Mesenteric fat pad (tissue), 1 donor: ENCODE measurements at places on chromosomes 1 and 21. TPM values are rescaled to one million over a fixed set of nuclear protein-coding genes. Genes with fewer than 3 reads are reported as not detected.

Gene KMO
- 3.2 TPM for total RNA-seq

Gene KPNA6
- 73.7 TPM for total RNA-seq

Gene ADAMTSL4
- 76.4 TPM for total RNA-seq

Gene DIPK1A
- total RNA-seq, result 25.9 TPM

Gene ANKRD35
- total RNA-seq, result 4.3 TPM

Gene UBE4B
- total RNA-seq, result 39.8 TPM

Gene HMGCS2
- 0.71 TPM for total RNA-seq

Gene MAN1C1
- 21.9 TPM for total RNA-seq

DNA sequence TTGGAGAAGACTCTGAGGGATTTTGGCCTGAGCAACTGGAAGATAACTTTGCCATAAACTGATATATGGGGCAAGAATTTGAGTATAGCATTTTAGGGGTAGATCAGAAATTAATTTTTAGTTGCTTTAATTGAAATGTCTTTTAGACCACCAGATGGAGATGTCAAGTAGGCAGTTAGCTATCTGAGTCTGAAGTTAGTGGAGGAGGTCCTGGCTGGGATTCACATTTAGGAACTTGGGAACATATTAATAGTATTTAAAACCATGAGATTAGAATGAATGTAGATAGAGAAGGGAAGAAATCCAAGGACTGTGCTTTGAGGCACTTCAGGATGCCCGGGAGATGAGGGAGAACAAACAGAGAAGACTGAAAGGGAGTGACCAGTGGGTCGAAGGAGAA lies 32.6 kb downstream of the SLC44A3 start:
- DNase-seq, result no peak

- DNase-seq, result peak; percentile 41
These were observed 251.0 kb downstream of the PTPRU start for GRCh38 chr1:29487291-29487690.

DNA sequence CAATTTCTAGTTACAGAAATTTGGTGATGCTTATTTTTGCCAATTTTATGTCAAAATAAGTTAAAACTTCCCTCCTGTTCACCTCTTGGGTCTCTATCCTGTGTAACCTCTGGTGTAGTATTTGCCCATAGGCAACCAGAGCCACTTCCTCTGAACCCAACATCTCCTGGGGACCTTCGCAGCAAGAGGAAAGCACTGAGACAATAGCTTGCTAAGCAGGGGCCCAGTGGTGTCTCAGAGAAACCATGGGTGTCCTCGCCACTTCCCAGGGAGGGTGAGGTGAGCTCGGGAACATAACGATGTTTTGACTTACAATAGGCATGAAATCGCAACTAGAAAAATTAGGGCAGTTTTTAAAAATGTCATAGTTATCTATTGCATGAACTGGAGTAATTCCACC lies 56.4 kb upstream of the SCCPDH start:
- no peak for DNase-seq

GRCh38 chr1:36858553-36858952 lies 175.8 kb downstream of the GRIK3 start:
- no peak for DNase-seq

GRCh38 chr1:161158316-161159010 lies 837 bp upstream of the USP21 start:
- DNase-seq, result no peak

- no peak for DNase-seq
These were observed 21.2 kb upstream of the ADAM30 start for GRCh38 chr1:119917304-119918055.

GRCh38 chr1:41844255-41844654 lies 74.5 kb downstream of the HIVEP3 start:
- no peak for DNase-seq

DNA sequence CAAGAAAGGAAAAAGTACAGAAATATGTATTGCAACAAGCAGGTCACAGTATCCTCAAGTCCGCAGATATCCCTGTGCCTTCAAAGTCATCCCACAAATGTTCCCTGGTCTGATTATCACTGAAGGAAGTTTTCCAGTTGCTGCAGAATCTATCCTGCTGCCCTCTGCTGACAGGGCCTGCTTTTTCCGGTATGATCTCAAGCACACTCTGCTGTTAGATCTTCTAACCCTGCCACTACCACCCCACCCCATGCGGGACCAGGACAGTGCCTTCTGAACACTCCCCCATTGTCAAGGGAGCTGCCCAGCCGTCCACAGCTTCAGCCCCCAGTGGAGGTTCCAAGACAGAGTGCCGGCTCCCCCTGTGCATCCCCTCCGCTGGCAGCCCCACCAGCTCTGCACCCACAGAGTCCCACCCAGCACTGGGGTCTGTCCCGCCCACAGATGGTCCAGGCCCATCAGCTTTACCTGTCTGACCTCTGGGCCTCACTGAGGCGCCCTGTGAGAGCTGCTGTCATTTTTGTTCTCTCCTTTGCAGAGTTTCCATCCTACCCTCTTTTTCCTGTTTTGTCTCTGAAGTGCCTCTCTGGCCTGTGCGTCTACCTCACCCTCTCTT lies 27.9 kb downstream of the FAM163A start:
- DNase-seq, result no peak

DNA sequence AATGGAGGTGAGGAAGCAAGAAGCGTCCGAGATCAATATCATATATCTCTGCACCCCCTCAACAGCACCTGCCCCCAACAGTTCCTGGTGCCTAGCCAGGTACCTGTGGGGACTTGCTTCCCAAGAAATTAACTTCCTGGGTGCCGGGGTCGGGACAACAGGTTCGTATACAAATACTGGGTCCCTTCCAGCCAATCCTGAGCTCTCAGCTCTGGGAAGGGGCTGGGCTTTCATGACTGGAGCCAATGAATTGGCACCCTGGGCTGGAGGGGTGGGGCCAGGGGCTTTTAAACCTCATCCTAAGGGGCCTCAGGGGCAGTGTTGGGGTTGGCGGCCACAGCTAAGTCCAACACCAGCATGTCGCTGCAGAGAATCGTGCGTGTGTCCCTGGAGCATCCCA lies at the start of gene PADI3:
PADI3 (plus strand) TSS at position 318 of the 400 bp plus-strand sequence; CDS start at position 358, 40 bp downstream.
- no peak for DNase-seq

DNA sequence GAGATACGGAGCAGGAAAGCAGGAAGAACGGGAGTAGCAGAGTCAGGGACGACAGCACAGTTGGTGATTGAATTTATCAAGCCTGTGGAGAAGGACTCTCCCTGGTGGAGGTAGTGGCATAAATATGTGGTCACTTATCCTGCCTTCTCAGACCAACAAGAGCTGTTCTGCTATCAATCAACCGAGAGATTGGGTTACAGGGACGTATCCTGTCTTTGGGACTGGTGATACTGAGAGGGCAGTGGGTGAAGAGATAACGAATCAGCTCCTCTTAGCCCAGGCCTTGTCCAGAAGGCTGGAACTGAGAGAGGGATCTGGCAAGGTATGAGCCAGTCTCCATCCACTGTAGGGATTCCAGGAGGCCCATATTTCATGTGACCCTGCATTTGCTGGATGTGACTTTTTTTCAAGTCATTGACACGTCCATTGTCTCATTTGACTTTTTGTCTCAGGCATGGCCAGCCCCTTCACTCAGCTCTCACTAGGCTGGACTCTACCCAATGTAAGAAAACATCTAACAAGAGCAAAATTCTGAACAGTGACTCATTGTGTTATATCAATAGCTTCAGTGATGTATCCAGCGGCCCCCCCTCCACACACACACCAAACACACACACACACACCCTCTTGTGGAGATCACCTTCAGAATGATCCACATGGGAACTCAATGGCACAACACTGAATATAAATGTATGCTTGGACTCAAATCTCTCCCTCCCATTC lies 11.3 kb downstream of the C1orf116 start:
- DNase-seq, result no peak

GRCh38 chr1:143497374-143497747 lies 474.4 kb downstream of the FAM72C start:
- no peak for DNase-seq

DNA sequence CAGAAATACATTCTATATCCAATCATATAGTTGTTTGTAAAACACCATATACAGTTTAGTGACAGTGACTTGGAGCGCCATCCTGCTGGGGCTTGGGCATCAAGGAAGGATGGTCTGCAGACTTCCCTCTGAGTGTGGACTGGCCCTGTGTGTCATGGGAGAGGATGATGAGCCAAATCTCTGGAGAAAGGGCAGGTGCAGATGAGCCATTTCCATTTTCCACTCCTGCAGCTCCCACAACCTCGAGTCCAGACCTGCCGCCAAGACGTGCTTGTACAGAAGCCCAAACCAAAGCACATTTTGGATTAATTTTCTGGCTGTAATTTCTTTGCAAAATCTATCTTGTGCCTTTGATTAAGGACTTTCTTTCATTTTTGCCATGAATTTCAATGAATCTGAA lies 48.3 kb upstream of the SLC22A15 start:
- DNase-seq, result no peak

DNA sequence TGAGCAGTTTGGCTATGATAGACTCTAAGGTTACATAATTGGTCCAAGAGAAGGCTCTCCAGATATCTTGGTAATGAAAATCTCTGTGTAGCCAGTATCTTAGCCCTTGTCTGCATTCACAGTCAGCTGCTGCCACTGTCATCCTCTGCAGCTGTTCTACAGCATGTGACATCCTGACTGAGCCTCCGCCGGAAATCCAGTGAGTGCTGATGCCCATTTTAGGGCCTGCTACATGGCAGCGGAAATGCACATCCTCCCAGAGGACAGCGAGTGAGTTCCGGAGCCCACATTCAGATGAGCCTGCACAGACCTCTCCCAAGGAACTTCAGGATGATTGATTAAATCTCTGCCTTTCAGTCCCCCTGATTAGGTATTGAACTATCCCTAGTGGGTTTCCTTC lies 237.1 kb downstream of the HHIPL2 start:
- DNase-seq, result no peak

- DNase-seq, result no peak
These were observed 54.3 kb upstream of the HNRNPU start for GRCh38 chr1:244918421-244919319.

DNA sequence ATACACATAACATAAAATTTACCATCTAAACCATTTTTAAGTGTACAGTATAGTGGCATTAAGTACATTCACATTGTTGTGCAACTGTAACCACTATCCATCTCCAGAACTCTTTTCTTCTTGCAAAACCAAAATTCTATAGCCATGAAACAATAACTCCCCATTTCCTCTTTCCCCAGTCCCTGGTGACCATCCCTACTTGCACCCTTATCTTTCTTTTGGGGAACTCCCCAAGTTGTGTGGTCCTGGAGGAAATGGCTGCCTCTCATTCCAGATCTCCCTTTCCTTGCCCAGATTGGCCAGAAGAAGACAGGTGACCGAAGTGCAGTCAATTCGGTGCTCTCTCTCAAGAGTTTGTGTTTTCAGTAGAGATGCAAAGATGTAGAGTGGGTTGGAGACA lies 389.6 kb upstream of the C1orf87 start:
- no peak for DNase-seq

- no peak for DNase-seq
These were observed at the start of gene CR1 for GRCh38 chr1:207495801-207496792. CR1 (plus strand) TSS chr1:207496157; CDS start chr1:207496268, 111 bp downstream.

GRCh38 chr1:42914092-42914627 lies 44.5 kb downstream of the SLC2A1 start:
- DNase-seq, result no peak

DNA sequence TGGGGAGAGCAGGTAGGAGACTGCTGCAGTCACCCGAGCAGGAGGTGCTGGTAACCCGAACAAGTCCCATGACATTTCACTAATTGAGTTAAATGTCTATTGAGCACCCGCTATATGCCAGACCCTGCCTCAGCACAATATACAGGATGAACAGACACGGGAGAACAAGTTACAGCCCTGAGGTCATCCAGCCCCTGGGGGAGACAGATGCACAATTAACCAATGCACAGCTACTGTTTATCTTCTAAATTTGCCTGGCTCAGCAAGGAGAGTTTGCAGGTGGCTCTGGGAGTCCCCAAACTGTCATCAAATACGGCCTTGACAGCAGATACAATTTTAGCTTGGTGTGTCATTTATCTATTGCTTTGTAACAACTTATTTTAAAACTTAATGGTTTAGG lies 18.1 kb downstream of the CITED4 start:
- no peak for DNase-seq

- DNase-seq, result no peak
These were observed 1882.4 kb downstream of the NCAM2 start for GRCh38 chr21:22880573-22880972.

- no peak for DNase-seq
These were observed 6.0 kb upstream of the DUSP10 start for GRCh38 chr1:221747839-221748238.

- no peak for DNase-seq
These were observed 73.1 kb downstream of the TNFSF4 start for GRCh38 chr1:173134029-173134428.

GRCh38 chr21:37877171-37877570 lies 39.1 kb downstream of the KCNJ6 start:
- no peak for DNase-seq

- DNase-seq, result no peak
These were observed 43.1 kb downstream of the RGSL1 start for GRCh38 chr1:182493063-182493462.

DNA sequence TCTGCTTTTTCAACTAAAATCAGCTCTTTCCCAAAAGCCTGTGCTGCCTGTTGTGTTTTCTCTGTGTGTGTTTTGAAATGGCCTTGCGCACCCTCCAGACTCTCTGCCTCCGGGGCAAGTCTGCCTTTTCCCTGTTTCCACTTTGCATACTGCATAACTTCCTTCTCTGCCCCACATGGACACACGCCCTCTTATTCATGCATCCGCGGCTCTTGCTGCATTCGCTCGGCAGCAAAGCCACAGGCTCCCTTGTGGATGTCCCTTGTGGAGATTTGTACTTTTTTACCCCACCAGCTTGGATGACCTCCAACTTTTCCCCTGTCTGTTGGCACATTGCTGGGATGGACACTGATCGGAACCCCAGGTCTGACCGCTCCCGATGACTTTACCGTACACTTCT lies 147.6 kb downstream of the ADSS2 start:
- DNase-seq, result no peak

DNA sequence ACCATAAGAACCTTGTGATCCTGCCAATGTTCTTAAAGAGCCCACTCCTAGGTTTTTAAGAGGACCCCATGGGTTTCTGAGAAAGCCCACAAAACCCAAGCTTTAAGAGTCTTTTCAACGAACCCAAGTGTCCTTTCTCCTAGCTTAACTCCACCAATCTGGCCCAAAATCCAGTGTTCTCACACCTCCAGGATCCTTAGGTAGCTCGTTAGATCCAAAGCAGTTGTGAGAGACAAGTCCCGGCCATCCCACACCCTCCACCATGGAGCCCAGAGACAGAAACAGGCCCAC lies 1.7 kb downstream of the DENND4B start:
- DNase-seq, result no peak
